Fibroblast of skin of left biceps (primary cell): ENCODE measurements at places on chromosomes 7 and 10.

DNA sequence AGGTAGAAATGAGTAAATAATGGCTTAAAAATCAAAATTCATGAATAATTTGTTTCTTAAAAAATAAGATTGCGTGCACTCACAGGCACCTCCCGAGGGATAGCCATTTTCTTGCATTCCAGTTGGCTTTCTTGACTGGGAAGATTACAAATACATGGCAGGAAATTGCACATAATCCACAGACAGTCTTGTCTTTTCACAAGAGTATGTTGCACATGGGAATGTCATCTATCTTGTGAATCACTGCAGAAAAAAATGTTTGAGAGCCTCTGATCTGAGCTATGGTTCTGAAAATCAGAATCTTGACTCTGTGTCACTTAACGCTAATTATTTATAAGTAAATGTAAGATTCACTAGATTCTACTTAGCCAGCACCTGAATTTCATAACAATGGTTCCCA is 74.1 kb upstream of the PRKG1 start:
- DNase-seq: peak; percentile 85

GRCh38 chr10:107859065-107859464 is 694.6 kb upstream of the SORCS1 start:
- DNase-seq: no peak

DNA sequence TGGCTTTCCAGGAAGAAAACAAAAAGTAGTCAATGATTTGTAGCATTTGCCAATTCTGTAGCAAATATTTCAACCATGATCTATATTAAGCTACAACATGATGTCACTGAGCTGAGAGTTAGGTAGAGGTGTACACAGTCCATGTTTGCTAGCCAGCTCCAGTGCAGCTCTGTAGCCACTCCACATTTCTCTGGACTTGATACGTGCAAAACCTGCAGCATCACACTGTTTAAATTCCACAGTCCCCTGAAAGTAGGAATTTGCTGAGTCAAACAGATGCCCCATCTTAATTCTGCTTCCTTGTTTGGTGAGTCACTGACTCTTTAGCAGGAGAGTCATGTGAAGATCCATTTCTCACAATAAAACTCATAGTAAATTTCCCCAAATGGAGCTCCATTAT is 89.8 kb upstream of the LRRTM3 start:
- DNase-seq: peak; percentile 70

- no peak for DNase-seq
Observed at GRCh38 chr7:112173568-112173905, 32.7 kb downstream of the DOCK4 start.

- no peak for DNase-seq
Observed at GRCh38 chr7:30479202-30480120, 877 bp upstream of the NOD1 start.

GRCh38 chr7:90933041-90933440 is 331.2 kb upstream of the FZD1 start:
- DNase-seq: no peak

DNA sequence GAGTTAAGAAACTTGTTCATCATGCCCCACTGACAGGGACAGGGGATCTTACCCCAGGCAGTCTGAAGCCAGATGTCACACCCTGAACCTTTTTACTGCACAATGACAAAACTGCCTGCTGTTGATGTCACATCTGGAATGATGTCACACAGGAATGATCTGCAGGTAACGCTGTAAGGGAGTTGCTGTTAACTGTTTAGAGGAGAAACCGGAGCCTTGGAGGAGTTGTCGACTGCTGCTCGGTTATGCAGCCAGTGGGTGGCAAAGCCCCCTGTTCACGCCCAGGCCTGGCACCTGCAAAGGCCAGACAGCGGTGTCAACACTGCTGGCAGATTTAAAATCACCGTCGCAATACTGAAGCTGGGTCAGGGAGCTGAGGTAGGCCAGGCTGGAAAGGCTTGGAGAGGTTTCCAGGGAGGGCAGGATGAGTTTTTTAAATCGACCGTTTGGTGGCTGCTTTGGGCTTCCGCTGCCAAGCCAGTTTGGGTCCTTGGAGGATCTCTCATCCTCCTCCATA is 10.0 kb upstream of the SLIT1 start:
- DNase-seq: no peak

- DNase-seq: no peak
Observed at GRCh38 chr10:69498711-69499471, 47.6 kb downstream of the TSPAN15 start.

- DNase-seq: no peak
Observed at GRCh38 chr7:80771523-80771922, 133.1 kb downstream of the CD36 start.

DNA sequence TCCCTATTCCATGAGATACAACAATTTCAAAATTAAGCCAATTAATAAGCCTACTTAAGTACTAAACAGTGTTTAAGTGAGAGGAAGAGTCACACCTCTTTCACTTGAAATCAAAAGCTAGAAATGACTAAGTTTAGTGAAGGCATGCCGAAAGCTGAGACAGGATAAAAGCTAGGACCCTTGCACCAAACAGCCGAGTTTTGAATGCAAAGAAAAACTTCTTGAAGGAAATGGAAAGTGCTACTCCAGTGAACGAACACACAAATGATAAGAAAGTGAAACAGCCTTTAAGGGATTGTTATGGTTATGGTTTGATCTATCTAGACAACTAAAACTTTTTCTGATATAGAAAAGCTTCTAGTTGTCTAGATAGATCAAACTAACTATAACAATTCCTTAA is 135.4 kb upstream of the KMT2E start:
- DNase-seq: no peak

GRCh38 chr10:85045046-85045445 is 716.7 kb downstream of the CCSER2 start:
- DNase-seq: no peak

DNA sequence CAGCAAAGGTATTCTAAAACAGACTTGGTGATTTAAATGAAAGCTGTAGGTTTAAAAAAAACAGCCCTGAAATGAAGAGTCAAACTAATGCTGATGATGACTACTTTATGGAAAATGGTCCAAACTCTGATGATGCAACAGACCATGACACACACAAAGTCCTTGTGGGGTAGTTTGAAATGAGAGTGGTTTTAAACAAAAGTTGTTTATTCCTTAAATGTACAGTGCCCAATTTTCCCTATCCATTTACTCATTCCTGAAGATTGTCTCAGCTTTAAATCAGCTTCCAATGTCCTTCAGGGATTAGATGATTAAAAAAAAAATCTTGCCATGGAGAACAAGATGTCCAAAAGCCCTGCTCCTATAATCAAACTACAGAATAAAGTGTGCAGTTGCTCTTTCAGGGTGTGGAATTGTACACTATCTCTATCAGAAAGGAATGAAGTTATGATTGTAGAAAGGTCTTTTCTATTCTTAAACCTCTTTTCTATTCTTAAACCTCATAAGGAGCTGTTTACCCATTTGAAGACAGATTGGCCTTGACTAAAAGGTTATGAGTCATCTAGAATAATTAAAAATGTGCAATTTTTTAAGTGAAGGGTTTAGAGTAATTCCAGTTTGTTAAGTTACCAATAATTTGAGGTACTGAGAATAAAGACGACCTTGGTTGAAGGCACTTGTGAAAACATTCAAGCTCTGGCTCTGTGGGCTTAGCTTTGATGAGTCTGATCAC is 70.2 kb upstream of the ITGA8 start:
- peak; percentile 74 for DNase-seq

- DNase-seq: no peak
Observed at GRCh38 chr10:25068152-25069058, 52.0 kb downstream of the THNSL1 start.

- DNase-seq: no peak
Observed at GRCh38 chr10:92850185-92850584, 1.9 kb downstream of the EXOC6 start.

GRCh38 chr7:90713628-90714027 is 117.5 kb downstream of the CDK14 start:
- DNase-seq: no peak

DNA sequence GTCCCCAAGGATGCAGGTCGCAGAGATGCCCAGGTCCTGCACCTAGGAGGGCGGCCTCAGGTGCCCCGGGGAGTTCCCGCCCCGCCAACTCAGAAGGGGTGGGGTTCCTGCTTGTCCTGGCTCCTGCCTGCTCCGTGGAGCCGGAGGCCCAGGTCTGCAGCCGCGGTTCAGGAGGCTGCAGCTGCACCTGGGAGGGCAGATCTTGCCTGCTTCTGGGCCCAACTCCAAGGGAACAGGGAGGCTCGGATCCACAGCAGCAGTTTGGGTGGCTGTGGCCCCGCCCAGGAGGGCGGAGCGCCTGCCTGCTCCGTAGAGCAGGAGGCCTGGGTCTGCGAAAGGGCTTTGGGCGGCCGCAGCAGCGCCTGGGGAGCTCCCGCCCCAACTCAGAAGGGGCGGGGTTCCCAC is 108.2 kb upstream of the EGR2 start:
- no peak for DNase-seq

DNA sequence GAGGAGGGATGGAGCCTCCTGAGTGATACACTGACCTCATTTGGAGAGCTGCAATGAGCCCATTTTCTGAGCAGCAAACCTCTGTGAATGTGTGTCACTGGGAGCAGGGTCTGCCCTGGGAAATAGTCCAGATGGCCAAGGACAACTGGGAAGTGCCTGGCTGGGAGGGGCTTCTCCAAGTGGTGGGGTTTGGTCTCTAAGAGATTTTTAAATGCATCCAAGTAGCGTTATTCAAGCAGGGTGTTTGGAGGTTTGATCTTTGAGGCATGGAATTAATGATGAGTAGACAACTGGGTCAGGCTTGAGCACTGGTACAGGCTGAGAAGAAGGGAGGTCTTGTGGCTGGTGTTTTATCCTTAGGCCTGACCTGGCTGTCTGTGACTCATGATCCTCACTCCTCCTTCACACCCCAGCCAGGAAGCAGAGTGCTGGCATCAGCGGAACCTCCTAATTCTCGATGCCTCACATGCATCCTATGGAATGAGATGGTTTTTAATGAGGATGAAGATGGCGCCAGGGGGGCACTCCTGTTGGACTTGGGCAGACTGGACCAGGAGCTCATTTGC is 3.3 kb downstream of the GOLGA7B start:
- no peak for DNase-seq

DNA sequence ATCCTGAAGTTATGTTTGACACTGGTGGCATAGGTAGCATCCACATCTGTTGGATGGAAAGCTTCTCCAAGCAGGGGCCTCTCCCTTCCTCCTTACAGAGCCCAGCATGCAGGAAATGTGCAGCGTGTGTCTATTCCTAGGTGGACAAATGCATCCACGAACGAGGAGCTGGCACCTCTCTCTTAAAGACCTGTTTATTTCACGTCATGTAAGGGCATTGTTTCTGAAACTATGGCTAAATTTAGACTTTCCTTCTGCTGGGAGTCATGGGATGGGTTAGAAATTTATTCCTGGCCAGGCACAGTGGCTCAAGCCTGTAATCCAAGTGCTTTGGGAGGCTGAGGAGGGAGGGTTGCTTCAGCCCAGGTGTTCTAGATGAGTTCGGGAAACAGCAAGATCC is 208.4 kb upstream of the SVIL start:
- DNase-seq: no peak

DNA sequence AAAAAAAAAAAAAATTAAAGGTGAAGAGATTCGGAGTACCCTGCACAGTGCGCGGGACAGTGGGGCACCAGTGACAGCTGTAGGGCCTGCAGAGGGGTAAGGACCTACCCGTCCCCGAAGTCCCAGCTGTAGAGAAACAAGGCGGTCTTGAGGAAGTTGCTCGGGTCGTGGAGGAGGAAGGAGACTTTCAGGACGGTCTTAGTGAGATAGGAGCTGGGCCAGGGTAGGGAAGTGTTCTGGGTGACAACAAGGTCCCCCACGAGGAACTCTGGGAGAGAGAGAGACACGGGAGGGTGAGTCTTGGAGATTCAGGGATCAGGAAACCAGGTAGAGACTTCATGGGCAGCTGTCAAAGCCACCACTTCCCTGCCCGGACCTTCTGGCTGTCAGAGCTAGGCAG is 9.7 kb downstream of the TMEM130 start:
- DNase-seq: no peak

DNA sequence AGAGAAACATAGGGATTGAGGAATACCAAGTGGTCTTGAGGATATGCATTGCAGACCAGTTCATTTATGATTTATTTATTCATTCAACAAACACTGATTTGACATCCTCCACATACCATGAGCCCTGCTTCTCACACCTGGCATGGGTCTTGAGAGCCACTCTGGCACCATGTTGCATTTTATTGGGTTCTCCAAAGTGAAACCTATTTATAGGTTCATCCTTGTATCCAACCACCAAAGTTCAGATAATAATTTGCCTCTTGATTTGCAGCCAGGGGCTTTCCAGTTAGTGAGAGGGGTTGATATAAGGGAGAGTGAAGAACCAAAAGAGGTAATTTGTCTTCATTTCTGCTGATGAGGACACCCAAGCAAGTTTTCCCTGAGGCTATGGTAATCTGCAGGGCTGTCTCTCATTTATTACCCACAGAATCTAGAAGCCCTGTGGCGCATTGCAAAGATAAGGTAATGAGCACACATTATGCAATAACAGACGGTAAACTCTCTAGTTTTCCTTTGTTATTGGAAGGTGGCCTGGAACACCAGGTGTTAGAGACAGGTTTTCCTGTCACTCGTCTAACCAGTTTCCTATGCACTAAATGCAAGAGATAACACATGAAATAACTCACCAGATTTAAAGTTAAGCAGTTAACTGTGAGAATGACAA is 28.8 kb upstream of the ICA1 start:
- no peak for DNase-seq

GRCh38 chr10:43350686-43351085 is 20.8 kb upstream of the FXYD4 start:
- no peak for DNase-seq

GRCh38 chr7:133703547-133703946 is 423.6 kb upstream of the LRGUK start:
- no peak for DNase-seq
